ELF-1 (cell line): ENCODE measurements at places on chromosomes 7 and 10.
A peak's percentile ranks its signal among the peaks of the same experiment; 100 is the strongest.

- no peak for DNase-seq
Measured at GRCh38 chr7:135884495-135885232, 92.5 kb downstream of the MTPN start.

DNA sequence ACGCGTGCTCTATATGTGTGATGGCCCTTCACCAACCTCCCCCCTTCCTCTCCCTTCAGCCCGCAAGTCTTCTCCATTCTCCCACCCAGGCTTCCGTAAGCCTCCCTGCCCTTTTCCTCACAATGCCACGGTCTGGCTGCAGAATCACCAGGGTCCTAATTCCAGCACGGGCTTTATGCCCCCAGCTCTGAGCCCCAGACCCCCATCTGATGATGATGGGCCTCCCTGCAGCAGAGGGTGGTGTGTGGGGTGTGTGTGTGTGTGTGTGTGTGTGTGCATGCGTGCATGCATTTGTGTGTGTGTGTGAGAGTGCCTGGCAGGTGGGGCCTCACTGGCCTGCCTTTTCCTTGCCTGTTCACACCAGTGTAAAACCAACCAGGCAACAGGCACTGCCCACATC, 109.9 kb downstream of the OAT start:
- no peak for DNase-seq

- DNase-seq = no peak
Measured at GRCh38 chr10:8221451-8221850, 167.0 kb downstream of the GATA3 start.

GRCh38 chr10:35640474-35640873, 1.6 kb downstream of the FZD8 start:
- DNase-seq = peak; percentile 86

DNA sequence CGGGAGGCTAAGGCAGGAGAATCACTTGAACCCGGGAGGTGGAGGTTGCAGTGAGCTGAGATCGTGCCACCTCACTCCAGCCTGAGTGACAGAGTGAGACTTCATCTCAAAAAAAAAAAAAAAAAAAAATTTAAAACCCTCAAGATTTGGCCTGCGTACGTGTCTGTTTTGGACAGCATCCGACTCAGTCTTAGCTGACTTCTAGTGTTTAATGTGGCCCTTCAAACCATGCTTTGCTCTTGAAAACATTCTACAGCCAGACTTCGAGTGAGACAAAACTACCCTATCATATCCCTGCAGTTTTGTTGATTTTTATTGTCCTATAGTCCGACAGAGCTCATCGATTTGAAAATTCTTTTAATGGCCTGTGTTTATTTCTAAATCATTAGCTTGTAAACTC, 227.1 kb upstream of the SH2B2 start:
- no peak for DNase-seq

GRCh38 chr10:88979153-88979562, 11.4 kb upstream of the FAS start:
- DNase-seq = peak; percentile 56
